DMS 273 treated with DMSO at 0.1 percent for 48 hours (cell line): ENCODE measurements at places on chromosomes 3 and 15.
A peak's percentile ranks its signal among the peaks of the same experiment; 100 is the strongest.

DNA sequence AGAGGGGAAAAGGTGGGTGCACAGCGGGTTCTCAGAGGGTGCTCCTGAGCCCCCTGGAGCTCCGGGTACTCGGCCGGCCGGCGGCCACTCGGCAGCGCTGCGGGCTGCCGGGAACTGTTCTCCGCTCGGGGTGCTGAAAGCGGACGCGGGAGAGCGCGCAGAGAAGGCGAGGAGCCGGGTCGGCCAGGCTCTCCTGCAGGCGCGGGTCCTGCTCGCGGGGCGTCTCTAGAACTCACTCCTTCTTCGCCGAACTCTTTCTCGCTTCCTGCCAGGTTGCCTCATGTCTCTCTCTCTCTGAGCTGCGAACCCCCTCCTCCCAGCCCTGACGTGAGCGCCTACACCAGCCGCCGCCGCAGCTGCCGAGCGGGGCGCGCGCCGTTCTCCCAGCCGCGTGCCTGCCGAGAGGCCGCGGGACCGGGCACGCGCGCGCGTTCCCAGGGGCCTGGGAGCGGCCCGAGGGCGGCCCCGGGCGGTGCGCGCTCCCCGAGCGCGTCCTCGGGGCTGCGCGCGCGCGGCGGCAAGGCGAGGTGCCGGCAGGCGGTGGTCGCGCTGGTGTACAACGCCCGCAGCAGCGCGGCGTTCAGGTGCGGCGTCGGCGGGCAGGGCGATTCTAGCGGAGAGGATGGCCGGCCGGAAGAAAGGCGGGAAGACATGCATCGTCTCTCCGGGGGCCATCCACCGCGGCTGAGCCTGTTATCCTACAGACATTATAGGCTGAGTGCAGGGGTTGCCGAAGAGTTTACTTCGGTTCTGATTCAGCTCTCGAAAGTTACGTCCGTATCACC lies at the start of gene PEX5L:
PEX5L (minus strand) TSS at position 267 of the 785 bp plus-strand sequence. CDS start 338 bp downstream, outside the sequence.
- DNase-seq: peak; percentile 61

- DNase-seq: no peak
Measured at GRCh38 chr15:100350434-100351226, 8.9 kb upstream of the ADAMTS17 start.

GRCh38 chr3:61926923-61927322 lies 365.6 kb downstream of the PTPRG start:
- no peak for DNase-seq

- no peak for DNase-seq
Measured at GRCh38 chr3:159236321-159236720, 434.5 kb downstream of the MFSD1 start.

GRCh38 chr15:27341780-27342343 lies 370.9 kb downstream of the GABRG3 start:
- DNase-seq: no peak

DNA sequence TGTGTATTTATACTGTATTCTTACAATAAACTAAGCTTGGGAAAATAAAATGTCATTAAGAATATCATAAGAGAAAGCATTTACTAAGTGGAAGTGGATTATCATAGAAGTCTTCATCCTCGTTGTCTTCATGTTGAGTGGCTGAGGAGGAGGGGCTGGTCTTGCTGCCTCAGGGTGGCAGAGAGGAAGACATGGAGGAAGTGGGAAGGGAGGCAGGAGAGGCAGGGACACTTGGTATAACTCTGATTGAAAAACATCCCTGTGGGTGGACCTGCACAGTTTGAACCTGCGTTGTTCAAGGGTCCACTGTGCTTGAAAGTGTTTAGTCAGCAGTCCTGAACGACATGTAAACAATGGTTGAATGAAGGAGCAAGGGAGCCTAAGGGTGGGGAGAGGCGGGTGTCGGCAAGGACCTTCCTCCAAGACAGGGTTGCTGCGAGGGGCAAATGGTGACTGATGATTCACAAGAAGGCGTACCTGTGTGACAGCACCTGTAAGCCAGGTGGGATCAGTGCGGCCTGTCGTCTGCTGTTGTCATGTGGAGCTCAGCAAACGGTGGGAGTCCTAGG lies 103.8 kb upstream of the KLF13 start:
- no peak for DNase-seq

GRCh38 chr3:63934041-63934866 lies 22.1 kb upstream of the SCAANT1 start:
- no peak for DNase-seq

DNA sequence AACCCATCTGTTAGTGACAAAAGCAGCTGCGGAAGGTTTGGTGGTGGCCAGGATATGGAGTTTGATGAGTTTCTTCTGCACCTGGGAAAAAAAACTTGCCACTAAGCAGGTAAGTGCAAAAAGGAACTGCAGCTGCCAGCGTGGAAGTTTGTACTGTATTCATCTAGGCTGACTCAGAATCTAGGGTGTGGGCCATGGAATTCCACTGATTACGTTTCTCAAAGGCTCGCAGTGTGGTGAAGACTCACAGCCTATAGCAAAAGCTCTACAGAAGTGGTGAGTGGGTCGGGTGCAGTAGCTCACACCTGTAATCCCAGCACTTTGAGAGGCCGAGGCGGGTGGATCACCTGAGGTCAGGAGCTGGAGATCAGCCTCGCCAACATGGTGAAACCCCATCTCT lies 334.6 kb upstream of the GRM7 start:
- no peak for DNase-seq

- no peak for DNase-seq
Measured at GRCh38 chr15:101476756-101477155, 12.8 kb downstream of the PCSK6 start.

DNA sequence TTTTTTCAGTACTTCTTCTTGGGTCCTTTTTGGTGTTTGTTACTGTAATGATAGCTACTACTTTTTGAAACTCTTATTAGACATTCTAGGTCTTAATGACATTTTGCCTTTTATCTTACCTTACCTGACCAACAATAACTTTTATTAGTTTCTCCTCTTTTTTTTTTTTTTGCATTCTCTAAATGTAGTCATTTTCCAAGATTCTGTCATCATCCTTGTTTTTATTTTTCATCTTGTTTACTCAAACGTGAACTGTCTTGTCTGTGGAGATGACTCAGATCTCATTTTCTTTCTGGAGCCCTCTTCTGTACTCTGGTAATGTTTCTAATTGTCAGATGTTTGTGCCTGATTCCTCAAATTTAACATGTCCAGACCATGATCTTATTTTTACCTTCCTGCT lies 2.9 kb downstream of the ABHD5 start:
- DNase-seq: no peak

DNA sequence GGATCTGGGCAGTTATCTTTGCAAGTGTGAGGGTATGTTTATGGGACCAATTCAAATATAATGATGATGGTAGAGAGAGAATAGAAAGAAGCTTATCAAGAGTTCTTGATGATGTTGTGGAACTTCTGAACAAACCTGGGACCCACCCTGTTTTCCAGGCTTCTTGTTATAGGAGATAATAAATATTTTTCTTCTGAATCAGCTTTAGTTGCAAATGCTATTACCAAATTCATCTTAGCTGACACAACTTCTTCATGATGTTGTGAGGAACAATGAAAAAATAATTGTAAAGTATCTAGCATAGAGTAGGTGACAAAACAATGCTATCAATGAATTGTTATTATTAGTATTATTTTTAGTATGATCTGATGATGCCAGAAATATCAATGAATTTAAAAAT lies 43.5 kb upstream of the PTX3 start:
- DNase-seq: no peak

- DNase-seq: peak; percentile 79
Measured at GRCh38 chr3:126914226-126914625, 68.7 kb upstream of the PLXNA1 start.

GRCh38 chr3:134847349-134847748 lies 52.3 kb downstream of the EPHB1 start:
- no peak for DNase-seq

GRCh38 chr3:124157748-124158147 lies 165.8 kb upstream of the ROPN1 start:
- DNase-seq: no peak

DNA sequence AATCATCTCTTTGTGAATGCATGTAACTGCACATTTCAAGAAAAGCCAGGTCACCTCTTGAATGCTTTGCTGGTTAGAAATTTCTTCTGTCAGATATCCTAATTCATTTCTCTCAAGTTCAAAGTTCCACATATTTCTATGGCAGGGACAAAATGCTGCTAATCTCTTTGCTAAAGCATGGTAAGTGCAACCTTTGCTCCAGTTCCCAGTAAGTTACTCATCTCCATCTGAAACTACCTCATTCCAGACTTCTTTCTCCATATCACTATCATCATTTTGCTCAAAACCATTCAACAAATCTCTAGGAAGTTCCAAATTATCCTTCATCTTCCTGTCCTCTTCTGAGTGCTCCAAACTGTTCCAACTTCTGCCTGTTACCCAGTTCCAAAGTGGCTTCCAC lies 230.6 kb downstream of the ZMAT3 start:
- no peak for DNase-seq

DNA sequence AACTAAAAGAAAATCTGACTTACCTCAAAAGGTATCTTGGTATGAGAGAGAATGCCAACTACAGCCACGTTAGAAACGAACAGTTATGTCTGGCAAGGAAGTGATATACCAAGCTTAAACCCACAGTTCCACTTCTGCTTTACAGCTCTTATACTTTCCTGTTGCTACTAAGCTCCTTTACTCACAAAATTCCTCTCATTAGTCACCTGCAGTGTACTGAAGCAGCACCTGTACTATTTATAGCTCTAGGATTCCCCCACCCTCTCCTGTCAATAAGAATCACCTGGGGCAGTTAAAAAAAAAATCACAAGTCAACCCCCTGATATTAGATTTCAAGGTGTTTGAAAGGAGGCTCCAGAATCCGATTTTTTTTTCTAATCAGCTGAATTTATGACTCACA lies 2.9 kb upstream of the TMEM266 start:
- DNase-seq: no peak

DNA sequence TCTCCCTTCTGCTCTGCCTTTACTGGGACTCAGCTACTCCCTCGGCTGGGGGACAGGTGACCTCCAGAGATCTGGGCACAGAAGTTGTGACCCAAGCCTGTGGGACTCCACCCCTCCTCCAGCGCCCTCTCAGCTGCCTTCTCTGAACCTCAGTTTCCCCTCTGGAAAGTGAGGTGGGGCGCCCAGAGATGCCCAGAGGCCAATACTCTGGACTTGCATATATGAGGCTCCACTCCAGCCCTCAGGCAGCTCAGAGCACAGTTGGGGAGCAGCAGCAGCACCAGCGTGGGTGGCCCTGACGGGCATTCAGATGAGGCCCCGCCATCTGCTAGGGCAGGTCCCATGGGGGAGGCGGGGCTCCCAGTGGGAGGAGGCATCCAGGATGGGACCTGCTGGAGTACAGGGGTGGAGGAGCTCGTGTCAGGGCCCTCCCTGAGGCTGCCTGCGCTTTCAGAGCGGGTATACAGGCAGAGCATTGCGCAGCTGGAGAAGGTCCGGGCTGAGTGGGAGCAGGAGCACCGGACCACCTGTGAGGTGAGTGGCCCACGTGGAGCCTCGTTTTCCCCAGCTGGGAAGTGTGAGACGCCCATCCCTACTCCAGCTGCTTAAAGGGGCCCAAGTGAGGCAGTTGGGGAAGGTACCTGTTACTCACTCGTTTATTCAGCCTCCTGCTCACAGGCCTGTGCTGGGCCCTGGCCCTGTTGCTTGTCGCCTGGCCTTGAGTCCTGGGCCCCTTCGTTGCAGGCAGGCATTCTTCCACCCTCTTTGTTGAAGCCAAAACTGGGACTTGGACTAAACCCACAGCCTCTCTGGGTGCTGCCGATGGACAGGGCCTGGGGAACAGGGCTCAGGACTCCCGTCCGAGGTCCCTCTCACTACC lies 35.4 kb downstream of the PSTPIP1 start:
- peak; percentile 74 for DNase-seq

GRCh38 chr15:77731067-77731466 lies 98.4 kb upstream of the LINGO1 start:
- no peak for DNase-seq

DNA sequence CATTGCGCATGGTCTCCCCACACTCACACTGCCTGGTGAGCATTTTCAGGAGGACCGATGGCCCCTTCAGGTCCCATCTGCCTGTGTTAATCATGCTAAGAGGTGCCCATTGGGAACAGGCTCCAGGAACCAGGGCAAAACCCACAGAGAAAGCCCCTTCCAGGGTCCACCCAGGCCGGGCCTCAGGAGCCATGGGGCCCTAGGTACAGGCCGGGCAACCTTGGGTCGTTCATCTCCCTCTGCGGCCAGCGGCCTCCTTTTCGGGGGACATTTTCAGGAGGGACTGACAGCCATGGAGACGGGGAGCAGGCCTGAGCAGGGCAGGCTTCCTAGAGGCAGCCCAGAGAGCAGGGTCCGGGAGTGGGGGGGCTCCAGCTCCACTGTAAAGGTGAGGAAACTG lies 68.0 kb upstream of the TAMM41 start:
- no peak for DNase-seq

DNA sequence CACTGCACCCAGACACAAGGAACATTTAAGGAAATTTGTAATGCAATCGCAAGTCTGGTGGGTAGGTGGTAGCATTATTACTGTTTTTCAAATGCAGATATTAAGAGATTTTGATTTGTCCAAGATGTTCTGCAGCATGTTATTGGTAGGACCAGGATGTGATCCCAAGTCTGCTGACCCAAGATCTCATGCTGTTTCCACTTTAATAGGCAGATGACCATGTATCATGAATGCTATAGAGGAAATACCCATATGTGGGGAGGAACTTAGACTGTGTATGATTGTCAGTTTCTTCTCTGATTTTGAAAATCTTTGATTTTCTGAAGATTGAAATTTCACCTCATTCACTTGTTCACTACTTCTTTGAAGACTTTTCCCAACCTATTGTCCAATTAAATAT lies 28.7 kb downstream of the ATP6V1A start:
- DNase-seq: no peak

DNA sequence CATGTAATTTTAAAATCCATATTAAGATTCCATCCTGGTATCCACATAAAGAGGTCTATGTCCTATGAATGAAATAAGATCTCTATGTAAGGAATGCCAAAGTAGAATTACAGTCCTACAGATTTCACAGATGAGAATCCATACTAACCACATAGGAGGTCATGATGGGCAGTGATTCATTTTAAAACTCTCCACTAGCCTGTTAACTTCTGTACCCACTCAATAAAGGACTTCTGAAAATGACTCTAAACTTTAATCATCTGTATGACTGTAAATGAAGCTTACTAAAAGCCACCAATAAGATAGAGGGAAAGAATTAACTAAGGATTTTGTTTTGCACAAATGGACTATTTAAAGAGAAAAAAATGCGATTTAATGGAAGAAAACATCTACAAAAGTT lies 28.7 kb downstream of the MORC1 start:
- DNase-seq: no peak

GRCh38 chr3:72031581-72031980 lies 246.6 kb upstream of the PROK2 start:
- no peak for DNase-seq

GRCh38 chr3:78258798-78259197 lies 1218.9 kb downstream of the ROBO2 start:
- no peak for DNase-seq

DNA sequence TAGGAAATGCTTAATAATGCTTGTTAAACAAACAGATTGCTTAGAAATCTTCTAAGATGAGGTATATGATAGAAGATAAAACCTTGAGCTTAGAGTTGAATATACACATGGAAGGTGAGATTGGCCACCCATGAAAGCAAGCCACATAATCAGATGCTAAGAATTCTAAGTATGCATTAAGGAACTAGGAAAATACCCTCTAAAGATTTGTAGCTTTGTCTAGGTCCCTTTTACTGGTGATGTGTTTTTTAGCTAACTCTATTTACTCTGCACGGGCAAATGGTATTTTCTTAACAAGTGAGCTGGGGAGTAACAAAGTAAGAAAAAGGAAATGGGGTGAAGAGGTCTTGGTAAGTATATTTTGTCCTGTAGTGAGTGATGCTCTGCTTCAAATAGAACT lies 310.3 kb downstream of the OXSM start:
- no peak for DNase-seq
